ENCODE measurements at places on chromosomes 4 and X. TPM values are rescaled to one million over a fixed set of nuclear protein-coding genes. Genes with fewer than 3 reads are reported as not detected.

DNA sequence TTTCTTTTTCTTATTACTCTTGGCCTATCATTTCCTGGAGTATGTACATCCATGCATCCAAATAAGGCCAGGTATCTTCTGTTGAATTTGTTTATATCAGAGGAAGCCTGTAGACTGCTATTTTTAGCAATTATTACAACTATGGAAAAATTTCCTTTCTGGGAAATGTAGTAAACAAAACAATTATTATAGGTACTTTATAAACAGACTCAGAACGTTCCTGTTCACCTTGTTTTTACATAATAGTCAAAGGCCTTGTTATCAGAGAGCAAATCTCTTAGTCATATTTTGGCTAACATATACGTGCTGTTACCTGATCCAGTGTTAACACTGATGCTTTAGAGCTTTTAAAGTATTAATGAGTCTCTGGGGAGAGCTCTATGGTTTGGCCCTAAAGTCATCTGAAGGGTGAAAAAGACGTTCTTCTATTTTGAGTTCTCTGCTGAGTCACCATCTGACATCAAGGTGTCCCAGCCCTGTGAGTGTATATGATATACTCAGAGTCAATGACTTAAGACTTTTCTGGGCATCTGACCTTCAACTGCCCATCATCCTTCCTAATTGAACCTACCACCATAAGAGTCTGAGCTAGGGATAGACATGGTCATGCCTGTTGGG lies 7.3 kb downstream of the SPARCL1 start:
- DNase-seq, result peak; percentile 64

- DNase-seq, result no peak
These were observed 28.9 kb upstream of the HUWE1 start for GRCh38 chrX:53715346-53715924.

- no peak for DNase-seq
These were observed 59.3 kb downstream of the ATXN3L start for GRCh38 chrX:13260598-13260997.

- peak; percentile 18 for DNase-seq
These were observed 29.0 kb downstream of the REELD1 start for GRCh38 chr4:146243141-146243882.

The PIR gene
- 2.9 TPM for total RNA-seq

DNA sequence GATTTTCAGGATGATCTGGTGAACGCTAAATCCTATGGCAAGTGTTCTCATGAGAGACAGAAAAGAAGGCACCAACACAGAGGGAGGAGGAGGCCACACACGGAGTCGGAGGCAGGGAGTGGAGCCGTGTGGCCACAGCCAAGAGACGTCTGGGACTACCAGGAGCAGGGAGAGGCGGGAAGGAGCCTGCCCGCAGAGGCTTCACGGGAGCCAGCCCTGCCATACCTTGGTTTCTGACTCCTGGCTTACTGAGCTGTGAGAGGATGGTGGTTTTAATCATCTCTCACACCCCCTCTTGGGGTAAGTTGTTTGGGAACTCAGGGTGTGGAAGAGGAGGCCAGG lies 33.5 kb upstream of the GPR78 start:
- no peak for DNase-seq

DNA sequence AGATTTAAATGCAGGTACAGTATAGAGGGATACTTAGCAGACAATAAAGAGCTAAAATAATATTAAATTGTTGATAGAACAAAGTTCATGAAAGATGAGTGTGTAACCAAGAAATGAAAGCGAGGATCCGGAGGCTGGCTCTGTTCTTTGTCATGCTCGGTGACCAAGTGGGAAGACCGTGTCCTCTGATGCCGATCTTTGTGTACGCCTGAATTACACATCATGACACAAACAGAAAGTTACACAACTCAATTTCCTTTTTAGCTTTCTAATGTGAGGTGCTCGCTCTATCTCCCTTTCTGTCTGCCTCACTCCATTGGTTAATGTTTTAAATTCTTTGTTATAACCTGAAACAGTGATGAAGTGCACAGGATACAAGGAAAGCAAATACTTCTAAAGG lies 114.8 kb upstream of the NEIL3 start:
- DNase-seq, result no peak

The ATP1B4 gene
- total RNA-seq, result not detected

- DNase-seq, result no peak
These were observed at the start of gene ALAS2 for GRCh38 chrX:55030271-55031205. ALAS2 (minus strand) TSS chrX:55030977; CDS start chrX:55026000, 4,977 bp downstream.

The BLTP1 gene
- total RNA-seq, result 48.0 TPM

- no peak for DNase-seq
These were observed 119.7 kb downstream of the FRYL start for GRCh38 chr4:48660347-48660746.

DNA sequence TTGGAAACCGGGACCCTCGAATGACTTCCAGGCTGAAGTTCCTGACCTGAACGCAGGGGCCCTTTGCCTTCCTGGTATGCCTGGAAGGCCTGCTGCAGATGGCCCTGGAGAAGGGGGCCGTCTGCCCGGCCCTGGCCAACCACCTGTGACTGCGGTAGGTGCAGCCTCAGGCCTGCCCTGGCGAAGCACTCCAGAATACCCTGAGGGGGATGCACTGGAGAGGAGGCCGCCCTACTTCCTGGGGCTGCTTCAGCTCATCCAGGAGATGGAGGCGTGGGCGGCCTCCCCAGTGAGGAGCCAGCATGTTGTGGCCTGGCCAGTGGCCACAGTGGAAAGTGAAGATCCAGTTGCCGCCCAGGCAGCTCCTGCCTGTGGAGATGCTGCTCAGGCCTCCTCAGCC lies 26.4 kb upstream of the PNMA3 start:
- DNase-seq, result no peak

GRCh38 chr4:169229571-169230028 lies 41.2 kb downstream of the SH3RF1 start:
- peak; percentile 94 for DNase-seq

DNA sequence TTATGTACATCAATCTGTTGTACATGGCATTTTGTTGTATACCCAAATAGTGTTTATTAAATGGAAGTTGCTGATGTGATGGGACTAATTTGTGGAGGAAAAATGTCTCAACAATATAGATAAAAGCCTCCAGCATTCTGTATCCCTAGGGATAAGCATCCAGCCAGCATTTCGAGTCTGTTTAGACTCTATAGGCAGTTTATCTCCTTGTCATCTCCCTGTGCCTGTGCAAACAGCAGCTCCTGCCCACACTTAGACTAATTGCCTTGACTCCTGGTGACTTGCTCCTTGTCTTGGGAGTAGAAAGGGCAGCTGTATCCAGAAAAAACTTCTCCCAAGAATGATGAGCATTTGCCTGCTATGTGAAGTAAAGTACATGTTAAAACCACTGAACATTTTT lies 83.8 kb downstream of the DOCK11 start:
- no peak for DNase-seq

The PDCL2 gene
- not detected for total RNA-seq

The CHIC1 gene
- total RNA-seq, result 11.5 TPM

DNA sequence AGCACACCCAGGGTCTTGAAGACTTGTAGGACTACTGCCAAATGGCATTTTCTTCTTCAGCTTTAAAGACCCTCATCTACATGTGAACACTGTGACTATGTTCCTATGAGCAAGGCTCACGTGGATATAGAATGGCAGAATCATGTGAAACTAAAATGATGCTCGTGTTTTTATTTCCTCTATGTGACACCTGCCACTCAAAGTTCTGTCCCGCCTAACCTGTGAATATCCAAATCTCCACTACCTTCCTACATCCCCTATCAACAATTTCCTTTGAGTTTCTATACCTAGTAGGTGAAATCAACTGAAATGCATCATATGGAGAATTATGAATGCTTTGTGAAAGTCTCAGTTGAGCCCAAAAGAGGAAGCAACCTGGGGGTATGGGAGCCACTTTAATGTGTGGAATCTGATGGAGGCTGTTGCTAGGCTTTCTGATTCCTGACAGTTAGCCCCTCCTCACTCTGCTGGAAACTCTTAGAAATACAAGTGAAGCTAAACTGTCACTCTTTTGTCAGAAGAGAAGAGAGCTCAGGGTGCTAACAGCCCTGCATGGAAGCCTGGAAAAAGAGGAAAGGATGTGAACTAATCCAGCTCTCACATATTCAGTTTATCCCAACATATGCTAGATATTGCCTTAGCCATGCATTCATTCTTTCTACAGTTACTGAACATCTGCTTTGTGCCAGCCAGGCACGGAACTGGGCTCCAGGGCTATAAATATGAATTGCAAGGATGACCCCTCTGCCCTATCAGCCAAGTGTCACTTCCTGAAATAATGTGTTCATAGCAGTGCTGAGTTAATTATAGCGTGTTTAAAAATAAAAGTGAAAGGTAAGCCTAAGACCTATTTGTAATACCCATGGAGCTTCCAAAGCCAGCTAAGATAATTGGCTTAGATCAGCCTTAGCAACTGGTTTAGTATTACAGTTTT lies 11.0 kb downstream of the LHFPL1 start:
- DNase-seq, result no peak

- no peak for DNase-seq
These were observed 146.1 kb downstream of the SHOX start for GRCh38 chrX:776529-777230.

- DNase-seq, result peak; percentile 89
These were observed 484.2 kb upstream of the BOD1L1 start for GRCh38 chr4:14111730-14112181.

DNA sequence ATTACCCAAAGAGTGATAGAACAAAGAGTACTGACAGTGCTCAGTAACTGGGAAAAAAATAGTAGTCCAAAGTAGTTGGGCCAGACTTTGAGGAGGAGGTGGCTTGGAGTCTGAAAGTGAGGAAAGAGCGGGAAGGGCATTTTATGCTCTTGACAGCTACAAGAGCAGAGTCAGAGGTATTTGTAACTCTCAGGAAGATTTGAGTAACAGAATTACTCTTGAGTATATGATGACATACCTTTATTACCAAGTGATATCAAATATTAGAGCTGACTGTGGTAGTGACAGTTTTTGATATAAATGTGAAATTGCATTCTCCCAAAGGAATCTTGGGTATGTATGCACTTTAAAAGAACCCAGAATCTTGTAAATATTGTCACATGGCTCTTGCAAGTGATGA lies 2.2 kb downstream of the SLAIN2 start:
- DNase-seq, result peak; percentile 16

The ZDHHC15 gene
- 3.6 TPM for total RNA-seq

GRCh38 chr4:172826346-172826745 lies 342.3 kb upstream of the GALNT7 start:
- no peak for DNase-seq

DNA sequence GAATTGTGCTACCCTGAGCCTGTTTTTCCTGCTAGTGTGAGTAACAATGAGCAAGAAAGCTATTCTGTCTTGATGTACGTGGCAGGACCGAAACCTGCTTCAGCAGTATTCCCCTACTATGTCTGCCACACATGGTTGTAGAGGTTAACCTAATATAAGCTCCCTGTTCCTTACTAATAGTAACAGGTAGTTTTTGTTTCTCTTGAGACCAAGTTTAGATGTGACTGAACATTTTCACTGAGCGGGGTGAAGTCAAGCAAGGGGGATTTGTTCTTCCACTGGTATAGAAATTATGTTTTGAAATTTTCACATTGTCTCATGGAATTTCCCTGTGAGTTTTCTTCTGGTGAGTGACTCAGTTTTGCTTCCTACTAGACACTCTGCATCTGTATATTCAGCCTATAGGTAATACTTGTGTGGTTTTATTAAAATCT lies 37.3 kb downstream of the RRAGB start:
- DNase-seq, result no peak

- no peak for DNase-seq
These were observed 31.2 kb downstream of the ZNF827 start for GRCh38 chr4:145907390-145907789.

DNA sequence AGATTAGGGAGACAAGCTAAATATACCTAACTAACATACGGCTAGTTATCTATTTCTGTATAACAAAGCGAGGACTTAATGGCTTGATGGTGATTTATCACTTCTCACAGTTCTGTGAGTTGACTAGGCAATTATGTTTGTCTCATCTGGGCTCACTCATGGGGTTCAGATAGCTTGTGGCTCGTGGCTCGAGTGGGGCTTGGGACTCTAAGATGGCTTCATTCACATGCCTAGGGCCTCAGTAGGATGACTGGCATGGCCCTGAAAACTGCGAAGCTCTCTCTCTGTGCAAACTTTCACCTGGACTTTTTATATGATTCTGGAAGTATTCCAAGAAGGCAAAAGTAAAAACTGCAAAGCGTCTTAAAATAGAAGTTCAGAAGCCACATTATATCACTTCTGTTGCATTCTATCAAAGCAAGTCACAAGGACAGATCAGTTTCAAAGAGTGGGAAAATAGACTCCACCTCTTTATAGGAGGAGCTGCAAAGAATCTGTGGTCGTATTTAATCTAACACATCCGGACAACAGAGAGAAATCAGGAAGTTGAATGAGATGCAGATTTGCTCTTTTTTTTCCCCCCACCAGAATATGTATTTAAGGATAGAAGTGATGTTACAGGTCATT lies 491.2 kb downstream of the INPP4B start:
- peak; percentile 31 for DNase-seq

The FBXW7 gene
- total RNA-seq, result 20.1 TPM

DNA sequence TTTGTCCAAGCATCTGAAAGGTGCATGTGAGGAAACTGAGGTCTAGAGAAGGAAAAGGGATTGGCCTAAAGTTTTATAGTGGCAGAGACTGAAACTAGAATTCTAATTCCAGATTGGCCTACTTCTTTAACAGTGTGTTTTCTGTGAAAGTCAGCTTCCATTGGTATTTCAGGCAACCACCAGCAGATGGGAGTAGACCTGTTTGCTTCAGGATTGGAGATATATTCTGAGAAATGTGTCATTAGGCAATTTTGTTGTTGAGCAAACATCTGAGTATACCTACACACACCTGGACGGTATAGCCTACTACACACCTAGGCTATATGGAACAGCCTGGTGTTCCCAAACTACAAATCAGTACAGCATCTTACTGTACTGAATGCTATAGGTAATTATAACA lies 207.3 kb upstream of the RADX start:
- DNase-seq, result peak; percentile 1

DNA sequence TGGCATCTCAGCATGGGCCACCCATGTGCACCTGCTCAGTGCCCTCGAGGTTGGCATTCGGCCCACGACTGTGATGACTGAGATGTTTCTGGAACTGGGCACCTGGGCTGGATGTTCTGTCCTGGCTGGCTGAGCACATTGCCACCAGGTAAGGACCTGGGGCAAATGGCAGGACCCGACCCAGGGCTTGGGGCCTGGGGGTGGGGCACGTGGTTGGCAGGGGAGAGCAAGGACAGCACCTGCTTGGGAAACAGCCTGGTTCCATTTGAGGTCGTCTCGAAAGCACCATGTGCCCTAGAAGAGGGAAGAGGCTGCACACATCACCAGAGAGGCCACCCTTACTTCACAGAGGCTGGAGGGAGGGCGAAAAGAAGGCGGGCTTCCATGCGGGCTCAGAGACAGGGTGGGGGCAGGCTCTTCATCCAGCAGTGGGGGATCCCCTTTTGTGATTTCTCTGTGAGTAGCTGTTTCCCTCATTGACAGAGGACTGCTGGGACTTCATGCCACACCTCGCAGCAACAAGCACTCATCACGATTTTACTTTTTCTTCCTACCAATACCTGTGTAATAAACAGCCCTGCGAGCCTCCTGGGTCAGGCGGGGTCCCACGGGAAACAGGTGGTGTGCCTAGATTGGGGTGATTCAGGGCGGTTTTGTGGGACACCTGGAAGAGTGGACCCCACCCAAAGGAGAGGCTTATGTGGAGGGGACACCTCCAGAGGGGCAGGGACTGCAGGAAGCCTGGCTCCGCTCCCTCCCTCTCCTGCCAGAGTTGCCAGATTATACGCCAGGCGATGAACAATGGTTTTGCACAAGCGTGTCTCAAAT lies 12.0 kb downstream of the TMEM187 start:
- no peak for DNase-seq
